ENCODE measurements at places on chromosomes 16 and 17.

DNA sequence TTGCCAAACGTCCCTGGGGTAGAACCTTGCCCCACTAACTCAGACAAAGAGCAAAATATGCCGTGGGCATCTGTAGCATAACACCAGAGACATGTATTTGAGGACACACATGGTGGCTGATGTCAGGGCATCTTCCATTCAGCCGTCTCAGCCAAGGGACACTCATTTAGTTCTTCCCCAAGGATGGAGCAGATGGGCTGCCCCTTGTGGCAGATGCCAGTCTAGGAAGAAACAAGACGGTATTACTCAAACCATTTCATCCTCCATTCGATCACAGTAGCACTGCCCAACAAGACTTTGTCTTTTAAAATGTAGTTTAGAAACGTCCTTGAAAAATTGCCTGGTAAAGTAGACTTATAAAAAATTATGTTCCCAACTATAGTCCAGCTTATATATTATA lies 937.6 kb upstream of the EEF2KMT start:
- no peak for DNase-seq

DNA sequence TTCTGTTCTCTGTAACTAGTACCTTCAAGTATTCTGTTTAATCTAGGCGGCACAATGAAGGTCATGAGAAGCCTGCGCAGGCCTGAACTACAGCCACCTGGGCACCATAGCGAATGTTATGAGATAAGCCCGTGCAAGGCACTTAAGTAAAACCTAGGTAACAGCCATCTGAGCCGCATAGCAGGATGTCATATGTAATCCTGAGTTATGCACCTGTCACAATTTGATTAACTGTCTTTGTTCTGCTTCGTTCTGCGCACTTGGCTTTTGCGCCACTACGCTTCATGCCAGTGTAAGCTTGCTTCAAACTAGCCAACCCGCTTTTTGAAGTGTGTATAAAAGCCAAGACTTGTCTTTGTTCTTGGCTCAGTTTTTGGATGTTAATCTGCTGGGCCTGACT lies 449.8 kb downstream of the KCNJ18 start:
- DNase-seq = no peak

DNA sequence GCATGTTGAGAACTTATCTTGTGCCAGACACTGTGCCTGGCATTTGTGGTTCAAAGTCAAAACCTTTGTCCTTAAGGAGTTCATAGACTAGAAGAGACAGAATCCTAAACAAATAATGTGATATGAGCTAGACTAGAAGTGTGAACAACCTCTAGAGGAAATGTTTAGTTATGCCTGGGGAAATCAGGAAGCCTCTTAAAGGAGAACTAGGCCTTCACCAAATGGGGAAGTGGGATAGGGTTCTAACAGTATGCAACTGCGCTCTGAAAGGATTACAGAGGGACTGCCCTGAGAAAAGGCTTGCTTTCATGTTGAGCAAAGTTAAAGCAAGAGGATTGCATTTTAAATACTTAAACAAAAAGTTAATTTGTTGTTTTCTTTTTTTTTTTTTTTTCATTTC lies 4.9 kb downstream of the RUNDC1 start:
- DNase-seq = no peak

GRCh38 chr16:12348733-12349704 lies 372.5 kb downstream of the SNX29 start:
- no peak for DNase-seq

DNA sequence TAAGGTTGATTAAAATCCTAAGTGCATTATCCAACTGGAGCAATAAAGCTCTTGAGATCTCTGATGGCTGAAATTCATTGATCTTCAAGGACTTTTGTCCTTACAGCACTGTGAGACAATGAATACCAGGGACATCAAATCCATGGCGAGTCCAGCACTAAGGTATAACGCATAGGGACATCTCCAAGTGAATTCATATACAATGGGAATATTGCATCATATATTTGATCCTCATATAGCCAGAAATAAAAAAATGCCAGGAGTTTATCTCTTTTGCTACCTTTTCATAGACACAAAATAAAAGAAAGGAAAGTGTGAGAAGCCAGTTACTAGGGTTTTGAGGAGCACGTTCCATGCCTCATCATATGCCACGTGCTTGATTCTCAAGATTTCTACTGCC lies 112.5 kb upstream of the CDH13 start:
- no peak for DNase-seq

DNA sequence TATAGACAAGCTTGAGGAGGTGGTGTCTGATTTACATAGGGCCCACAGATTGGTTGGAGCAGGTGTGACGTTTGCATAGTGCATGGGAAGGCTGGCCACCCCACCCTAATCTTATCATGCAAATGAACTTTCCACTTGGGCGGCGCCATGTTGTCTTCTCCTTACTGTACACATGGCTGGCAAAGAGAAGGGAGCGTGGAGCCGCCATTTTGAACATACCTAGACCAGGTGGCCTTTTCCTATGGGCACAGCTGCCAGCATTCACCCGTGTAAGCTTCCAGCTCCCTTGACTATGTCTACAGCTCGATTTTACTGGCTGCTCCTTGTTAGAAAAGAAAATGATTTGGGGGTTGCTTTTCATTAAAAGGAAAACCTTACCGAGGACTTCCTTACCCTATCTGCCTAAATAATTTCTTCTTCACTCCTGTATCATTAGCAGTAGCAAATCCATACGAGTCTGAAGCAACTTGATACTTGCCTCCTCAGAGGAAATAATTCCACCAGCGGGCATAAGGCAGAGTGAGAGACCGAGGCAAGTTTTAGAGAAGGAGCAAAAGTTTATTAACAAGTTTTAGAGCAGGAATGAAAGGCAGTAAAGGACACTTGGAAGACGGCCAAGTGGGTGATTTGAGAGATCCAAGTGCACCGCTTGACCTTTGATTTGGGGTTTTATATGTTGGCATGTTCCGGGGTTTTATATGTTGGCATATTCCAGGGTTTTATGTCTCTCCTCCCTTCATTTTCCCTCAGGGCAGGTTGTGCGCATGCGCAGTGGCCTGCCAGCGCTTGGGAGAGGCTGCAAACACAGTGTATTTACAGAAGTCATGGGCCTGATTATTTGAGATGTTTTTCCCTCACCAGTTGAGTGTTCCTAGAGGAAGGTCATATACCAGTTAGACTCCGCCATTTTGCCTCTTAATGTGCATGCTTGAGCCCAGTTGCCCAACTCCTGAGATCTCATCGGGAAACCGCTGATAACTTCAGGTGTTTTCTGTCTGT lies 65.7 kb downstream of the MARF1 start:
- DNase-seq = no peak

- no peak for DNase-seq
These were observed 42.3 kb downstream of the SLC7A5 start for GRCh38 chr16:87826798-87827587.

- no peak for DNase-seq
These were observed 18.9 kb upstream of the MAP3K14 start for GRCh38 chr17:45335721-45336120.

DNA sequence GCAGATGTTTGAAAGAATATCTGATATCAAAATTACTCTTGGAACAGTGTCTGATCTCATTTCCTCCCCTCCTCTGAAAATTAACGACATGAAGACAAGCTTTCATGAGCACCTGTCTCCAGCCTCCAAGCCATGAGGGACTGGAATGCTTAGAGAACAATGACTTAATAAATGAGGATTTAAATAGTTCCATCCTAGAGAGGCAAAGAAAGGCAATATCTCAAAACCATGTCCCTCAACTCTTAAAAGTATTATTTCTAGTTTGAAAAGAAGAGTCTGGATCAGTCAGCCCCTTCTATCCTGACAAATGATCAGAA lies 137.5 kb downstream of the ANKFN1 start:
- no peak for DNase-seq

DNA sequence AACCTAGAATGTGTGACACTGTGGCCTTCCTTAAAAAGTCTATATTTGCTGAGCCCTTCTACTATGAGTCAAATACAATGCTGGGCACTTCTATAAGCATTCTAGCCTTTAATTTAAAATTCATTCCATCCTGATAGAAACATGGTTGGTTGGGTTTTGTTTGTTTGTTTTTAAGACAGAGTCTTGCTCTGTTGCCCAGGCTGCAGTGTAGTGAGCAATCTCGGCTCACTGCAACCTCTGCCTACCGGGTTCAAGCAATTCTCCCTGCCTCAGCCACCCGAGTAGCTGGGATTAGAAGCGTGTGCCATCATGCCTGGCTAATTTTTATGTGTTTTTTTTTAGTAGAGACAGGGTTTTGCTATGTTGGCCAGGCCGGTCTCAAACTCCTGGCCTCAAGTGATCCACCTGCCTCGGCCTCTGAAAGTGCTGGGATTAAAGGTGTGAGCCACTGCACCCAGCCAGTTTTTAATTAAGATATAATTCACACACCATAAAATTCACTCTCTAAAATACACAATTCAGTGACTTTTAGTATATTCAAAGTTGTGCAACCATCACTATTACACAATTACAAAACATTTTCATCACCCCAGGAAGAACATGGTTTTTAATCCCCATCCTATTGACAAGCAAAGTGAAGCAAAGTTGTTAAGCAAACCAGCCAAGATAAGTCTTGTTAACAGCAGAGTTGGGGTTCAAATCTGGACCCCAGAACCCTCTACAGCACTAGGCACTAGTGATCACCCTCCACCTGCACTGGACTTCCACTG lies 42.8 kb downstream of the CMTM4 start:
- no peak for DNase-seq

DNA sequence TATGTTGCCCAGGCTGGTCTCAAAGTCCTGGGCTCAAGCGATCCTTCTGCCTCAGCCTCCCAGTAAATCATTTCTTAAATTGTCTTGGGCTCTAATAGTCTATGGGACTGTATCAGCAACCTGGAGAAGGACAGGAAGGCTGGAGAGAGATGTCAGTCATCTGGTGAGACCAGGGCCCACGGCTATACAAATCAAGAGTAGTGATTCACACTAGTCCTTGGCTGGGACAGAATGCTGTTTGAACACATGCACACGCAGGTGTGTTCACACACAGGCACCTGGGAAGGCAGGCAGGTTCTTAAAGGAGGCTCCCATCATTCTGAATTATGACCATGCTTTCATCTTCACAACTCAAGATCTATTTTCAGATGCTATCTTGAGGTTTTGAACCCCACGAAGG lies 14.1 kb downstream of the NQO1 start:
- DNase-seq = no peak

GRCh38 chr17:1703063-1703462 lies 7.1 kb downstream of the TLCD2 start:
- DNase-seq = no peak

DNA sequence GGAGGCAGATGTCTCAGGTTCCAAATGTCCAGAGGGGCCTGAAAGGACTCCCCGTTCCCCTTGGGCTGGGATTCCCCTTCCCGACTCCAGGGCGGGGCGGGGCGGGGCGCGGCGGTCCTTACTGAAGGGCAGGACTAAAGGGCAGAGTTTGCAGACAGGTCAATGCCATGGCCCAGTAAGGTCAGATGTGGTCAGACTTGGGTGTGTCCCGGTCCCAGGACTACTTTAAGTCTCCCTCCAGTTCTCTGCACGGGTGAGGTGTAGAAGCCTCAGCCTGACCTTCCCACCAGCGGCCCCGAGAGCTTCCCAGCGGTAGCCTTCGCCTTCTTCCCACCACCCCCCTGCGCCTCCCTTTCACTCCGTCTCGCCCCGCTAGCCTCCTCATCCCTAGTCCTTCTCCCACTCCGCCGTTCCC lies 532 bp downstream of the KDM6B start:
- DNase-seq = no peak

DNA sequence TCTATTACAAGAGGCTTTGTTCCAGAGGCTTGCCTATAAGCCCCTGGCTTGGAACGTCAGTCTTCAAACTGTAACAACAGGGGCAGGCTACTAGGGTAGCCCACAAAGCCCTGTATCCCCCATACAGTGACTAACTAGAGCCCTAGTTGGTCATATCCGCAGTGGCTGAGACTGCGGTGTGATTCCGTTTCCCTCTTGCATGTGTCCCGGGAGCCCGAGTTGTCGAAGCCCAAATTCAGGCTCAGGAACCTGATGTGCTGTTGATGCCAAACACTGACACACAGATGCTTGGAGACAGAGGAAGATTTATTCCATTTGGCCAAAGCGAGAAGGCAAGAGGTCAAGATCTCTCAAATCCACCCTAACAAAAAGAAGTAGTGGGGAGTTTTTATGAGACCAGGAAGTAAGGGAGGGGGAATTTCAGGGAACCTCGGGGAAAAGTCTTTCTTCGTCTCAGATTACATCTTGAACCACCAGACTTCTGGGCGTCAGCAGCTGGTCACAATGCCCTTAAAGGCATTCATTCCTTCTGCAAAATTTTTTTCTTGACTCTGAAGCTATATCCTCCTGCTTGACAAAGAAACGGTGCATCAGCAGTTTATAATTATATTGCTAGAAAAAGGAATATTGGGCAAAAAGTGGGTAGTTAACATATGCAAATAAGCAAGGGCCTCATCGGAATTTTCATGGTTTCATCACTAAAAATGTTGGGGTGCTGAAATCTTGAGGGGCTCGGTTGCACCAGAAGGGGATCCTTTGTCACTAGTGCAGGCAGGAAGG lies 879 bp downstream of the SLFN5 start:
- peak; percentile 78 for DNase-seq

DNA sequence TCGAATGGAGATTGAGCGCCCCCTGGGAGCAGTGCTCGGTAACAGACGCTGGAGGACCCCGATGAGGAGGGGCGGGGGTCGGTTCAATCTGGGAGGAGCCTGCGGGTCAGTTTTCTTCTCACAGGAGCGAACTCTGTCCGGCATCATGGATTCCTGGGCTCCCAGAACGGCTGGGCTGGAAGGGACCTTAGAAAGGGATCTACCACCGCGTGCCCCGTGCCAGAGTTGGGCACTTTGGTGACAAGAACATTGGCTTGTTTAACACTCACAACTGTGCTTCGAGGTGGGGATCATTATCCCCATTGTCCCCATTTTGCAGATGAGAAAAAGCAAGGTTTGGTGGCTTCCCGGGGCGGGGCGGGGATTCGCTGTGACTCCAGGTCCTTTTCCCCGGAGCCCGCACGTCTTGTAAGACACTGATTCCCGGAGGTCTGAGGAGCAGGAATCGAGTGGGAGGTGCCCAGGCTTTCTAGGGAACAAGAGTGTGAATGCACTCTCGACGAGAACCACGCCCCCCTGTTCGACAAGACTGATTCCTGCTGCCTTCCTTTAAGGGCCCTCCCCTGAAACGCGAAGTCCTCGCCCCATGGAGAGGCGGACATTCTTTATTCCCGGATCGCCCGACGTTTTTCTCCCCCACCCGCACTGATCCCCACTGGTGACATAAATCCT lies 1.5 kb upstream of the FBXL19 start:
- DNase-seq = peak; percentile 87

DNA sequence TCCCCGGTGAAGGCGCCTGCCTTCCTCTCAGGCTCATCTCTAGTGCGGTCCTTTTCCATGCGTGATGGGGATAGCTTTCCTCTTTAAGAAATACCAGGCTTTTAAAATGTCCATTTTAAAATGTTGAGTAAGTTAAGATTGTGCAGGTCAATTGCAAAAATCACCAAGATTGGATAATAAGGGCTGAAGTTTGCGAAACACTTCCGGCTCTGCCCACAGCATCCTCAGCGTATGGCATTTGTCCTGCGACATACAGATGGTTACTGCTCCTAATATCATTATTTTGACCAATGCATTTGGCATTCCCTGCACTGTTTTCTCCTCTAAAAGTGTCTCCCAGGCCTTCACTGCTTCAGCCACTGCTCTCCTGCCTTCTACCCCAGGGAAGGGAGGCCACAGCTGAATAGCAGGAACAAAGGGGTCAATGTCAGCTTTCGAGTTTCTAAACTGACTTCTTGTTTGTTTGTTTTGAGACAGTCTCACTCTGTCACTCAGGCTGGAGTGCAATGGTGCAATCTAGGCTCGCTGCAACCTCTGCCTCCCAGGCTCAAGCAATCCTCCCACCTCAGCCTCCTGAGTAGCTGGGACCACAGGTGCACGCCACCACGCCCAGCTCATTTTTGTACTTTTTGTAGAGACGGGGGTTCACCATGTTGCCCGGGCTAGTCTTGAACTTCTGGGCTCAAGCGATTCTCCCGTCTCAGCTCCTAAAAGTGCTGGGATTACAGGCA lies 91.9 kb downstream of the CRISPLD2 start:
- no peak for DNase-seq

Data from T-helper 2 cell (primary cell).